ENCODE measurements at places on chromosomes 5 and 9.

GRCh38 chr9:136196404-136197083, 8.4 kb downstream of the LHX3 start:
- peak; percentile 30 for DNase-seq

- no peak for DNase-seq
These were observed 5.0 kb upstream of the NIPAL4 start for GRCh38 chr5:157455057-157455456.

- no peak for DNase-seq
These were observed 138.5 kb downstream of the TTLL11 start for GRCh38 chr9:121954477-121955140.

GRCh38 chr9:3858961-3859360, 333.2 kb upstream of the RFX3 start:
- no peak for DNase-seq

GRCh38 chr5:56055287-56055686, 60.5 kb upstream of the IL6ST start:
- DNase-seq: no peak

DNA sequence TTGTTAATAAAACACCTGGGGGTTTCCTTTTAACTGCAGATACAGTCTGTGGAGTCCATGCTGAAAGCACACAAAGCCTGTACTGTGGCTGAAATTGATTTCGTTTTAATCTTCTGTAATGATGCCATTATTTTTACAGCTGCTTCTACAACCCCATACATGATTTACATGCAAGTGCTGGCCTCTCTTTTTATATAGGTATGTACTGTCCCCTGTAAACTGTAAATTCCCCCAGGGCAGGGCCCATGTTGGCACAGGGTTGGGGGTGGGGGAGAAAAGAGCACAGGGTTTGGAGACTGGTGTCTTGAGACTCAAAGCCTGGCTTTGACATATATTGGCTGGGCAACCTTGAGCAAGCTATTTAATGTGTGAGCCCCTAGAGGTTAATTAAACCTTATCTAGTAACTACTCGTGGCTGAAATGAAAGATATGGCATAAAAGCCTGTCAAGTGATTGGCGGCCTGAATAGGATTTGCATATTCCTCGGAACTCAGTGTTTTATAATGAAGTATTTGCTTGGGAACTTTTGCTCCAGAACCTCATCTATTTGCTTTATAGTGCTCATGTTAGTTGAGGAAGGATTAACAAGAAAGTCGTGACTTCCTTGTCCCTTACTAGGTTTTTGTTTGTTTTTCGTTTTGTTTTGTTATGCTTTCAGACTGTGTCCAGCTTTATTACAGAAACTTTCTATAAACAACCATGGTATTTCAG, 34.0 kb downstream of the KLF4 start:
- no peak for DNase-seq

DNA sequence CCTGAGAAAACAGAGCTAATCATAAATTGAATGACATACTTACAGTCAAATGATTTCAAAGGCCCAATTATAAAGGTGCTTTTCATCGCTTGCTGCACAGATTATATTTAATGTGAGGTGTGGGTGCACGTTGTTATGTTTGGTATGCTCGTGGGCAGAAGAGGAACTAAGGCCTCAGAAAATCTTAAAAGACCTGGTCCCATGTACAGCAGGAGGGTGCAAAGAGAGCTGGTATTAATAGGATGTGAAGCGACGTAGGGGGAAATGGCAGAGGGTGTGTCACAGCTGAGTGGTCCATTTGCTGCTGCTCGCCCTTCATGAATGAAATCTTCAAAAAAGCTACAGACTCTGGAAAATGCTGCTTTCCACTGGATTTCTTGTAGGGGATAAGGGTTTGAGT, 40.5 kb upstream of the IFNK start:
- DNase-seq: peak; percentile 51

GRCh38 chr9:109475526-109475925, 22.6 kb downstream of the PTPN3 start:
- DNase-seq: no peak

DNA sequence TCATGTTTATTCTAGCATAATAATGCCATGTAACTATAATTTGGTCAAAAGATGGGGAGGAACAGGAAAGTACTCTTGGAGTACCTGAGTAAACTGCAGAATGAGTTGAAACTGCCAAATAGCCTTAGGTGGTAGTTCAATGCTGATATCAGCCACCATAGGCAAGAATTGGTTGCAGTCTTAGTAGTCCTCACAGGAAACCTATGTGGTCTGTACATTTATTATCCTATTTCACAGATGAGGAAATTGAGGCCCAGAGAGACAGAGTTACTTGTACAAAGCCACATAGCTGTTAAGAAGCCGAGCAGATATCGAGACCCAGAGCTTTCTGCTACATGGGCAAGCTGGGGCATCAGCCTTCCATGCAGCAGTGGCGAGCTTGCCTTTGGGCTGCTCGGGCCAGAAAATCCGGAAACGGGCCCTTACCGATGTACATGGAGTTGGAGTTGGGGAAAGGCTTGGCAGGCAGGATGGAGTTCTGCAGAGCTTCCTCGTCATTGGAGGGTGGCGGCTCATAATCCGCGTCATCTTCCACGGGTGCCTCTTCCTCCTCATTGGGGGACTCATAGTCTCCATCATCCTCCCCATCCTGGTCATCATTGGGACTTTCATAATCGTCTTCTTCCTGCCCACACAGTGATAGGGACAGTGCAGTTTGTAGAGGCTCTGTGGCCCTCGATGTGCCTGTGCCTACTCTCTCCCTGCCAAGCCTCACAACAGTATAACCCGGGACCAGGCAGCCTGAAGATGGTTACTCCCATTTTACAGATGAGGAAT, 27.1 kb downstream of the LCP2 start:
- no peak for DNase-seq

- DNase-seq: no peak
These were observed 1.8 kb downstream of the RANBP17 start for GRCh38 chr5:170863646-170864045.

DNA sequence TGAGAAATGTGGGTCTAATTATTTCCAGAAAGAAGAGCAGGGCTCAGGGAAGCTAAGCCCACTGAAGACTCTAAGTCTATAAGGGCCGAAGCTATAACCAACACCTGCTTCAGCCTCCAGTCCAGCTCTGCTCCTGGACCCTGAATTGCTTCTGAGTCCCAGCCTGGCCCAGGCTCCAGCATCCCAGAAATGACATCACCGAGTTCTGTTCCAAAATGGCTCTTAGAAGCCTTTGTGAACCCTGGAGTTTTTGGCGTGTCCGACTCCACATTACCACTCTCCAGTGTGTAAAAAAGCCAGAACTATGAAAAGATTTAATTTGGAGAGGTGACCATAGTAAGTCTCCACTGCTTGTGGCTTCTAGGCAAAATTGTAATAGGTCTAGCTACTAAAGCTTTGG, 289.9 kb downstream of the SLIT3 start:
- DNase-seq: no peak

- DNase-seq: no peak
These were observed 7.2 kb downstream of the S1PR3 start for GRCh38 chr9:88998503-88998902.

GRCh38 chr9:128153947-128154695, 4.9 kb downstream of the LCN2 start:
- DNase-seq: no peak

- DNase-seq: no peak
These were observed 286.4 kb downstream of the DENND1A start for GRCh38 chr9:123643518-123643917.

DNA sequence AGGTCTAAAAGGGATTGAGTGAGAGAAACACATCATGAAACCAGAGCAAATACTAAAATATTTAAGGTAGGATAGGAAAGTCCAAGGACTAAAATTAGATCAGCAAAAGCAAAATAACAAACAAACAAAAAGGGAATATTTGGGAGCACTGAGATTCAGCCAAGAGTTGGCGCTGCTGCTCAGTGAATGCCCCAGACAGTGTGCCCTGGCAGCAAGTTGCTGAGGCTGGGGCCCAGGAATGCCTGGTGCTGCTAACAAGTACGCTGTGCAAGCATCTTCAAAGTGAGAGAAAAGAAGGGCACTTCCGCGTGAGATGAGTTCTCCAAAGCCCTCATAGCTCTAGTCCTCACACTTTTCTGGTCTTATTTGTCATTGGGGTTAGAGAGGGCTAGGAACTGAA, 603.3 kb downstream of the EFNA5 start:
- DNase-seq: no peak

DNA sequence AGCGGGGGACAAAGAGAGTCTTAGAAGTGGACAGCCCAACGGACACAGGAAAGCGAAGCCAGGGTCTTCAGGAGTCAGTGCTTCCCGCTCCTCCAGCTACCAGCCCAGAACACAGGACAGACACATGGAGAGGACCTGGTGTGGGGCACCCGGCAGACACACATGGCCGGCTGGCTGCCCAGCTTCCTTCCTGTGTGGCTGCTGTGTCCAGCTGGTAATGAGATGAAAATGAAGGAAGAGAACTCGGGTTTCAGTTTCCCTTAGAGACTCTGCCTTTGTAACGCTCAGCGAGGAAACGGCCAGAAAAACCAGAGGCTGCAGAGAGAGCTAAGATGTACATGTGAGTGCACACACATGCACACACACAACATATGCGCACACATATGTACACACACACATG, 87.5 kb downstream of the SECISBP2 start:
- DNase-seq: peak; percentile 54

- no peak for DNase-seq
These were observed 163.0 kb downstream of the SMARCA2 start for GRCh38 chr9:2178034-2178734.

GRCh38 chr9:89891221-89891590, 286.4 kb downstream of the GADD45G start:
- DNase-seq: no peak

GRCh38 chr5:75510417-75510835, 1.0 kb downstream of the CERT1 start:
- DNase-seq: no peak

- no peak for DNase-seq
These were observed 13.7 kb upstream of the PRELID2 start for GRCh38 chr5:145848854-145849253.

GRCh38 chr9:34650816-34651215, 1.2 kb upstream of the IL11RA start:
- DNase-seq: no peak

- no peak for DNase-seq
These were observed 18.2 kb downstream of the NR2F1 start for GRCh38 chr5:93601071-93601801.

DNA sequence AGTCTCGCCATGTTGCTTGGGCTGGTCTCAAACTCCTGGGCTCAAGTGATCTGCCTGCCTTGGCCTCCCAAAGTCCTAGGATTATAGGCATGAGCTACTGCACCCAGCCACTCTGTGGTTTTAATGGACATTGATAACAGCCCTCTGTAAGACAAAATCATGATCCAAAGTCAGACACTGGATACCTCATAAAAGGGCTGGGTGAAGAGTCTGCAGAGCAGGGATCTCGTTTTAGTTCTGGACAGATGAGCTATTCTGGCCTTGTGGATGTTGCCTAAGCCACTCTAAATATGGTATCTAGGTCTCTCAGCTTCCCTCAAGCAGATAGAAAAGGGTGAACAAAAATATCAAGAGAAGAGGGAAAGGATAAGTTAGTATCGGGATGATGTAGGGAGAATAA, 133.4 kb upstream of the OSMR start:
- no peak for DNase-seq

GRCh38 chr5:196350-196749, 5.1 kb downstream of the LRRC14B start:
- no peak for DNase-seq

- no peak for DNase-seq
These were observed 56.7 kb downstream of the RALGPS1 start for GRCh38 chr9:126971261-126971660.

DNA sequence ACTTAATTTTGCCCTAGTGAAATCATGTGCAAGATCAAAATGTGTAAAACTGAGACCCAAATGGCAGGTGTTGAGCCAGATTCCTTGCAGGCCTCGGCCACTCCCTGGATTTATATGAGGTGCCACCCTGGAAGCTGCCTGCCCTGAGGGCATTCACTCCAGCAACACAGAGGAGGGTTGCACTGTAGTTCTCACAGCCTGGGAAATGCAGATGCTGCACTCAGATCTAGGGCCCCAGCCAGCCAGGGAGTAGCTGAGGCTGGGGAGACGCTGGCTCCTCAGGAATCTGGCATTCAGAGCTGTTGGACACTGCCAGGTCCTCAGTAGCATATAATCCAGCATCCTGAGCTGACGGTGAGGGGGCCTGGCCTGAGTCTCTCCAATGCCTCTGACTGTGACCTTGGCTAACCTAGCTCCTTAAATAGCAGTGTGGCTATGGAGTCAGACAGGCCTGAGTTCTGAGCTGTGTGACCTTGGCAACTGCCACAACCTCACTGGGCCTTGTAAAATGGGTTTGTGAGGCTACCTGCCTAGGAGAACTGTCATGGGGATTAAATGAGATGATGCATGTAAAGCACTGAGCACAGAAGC, 8.7 kb downstream of the KCNMB1 start:
- DNase-seq: no peak

- no peak for DNase-seq
These were observed 389.1 kb downstream of the GADD45G start for GRCh38 chr9:89993678-89994630.

DNA sequence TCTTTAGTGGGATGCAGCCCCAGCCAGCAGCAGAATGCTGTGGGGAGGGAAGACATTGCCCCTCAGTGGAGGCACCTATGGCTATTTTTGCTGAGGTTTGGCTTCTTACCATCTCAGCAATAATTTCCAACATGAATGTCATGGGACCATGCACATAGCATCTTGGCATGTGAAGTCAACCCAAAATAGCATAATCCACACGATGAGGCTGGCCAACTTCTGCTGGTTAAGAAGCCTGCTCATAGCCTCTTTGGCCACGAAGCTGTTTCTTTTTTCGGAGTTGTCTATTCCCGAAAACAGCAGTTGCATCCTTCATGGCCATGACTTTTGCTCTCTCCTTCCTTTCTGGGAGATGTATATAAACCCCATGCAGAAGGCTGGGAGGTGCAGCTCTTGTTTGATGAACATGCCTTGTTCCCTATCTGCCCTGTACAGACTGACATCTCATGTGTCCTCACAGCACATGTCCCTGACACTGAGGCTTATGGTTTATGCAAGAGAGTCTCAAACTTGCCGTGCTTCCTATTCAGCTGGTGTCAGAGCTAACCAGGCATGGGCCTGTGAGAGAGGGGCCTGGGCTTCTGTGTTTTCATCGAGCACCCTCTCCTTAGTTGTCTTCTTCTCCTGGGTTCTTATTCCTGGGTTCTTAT, 45.3 kb downstream of the SYK start:
- no peak for DNase-seq

DNA sequence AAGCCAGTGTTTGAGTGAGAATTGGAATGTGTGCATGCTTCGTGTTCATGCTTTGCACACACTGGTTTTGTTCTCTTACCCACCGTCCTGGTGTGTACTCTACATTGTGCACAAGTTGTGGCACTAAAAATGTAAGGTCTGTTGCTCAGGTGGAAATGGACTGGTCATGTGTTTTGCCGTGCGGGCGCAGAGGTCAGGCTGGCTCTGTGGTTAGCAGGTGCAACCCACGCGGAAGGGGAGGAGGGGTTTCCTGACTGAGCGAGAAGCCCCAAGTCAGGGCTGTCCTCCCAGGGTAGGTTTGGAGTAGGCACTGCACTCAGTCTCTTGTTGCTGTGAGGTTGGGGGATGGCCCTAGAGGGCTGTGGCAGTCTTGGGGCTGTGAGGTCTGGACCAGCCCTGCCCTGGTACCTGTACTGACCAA, 86.6 kb downstream of the EHMT1 start:
- DNase-seq: peak; percentile 79

- DNase-seq: no peak
These were observed 267.1 kb downstream of the GADD45G start for GRCh38 chr9:89871871-89872331.

All from germinal center (tissue), 1 donor.